ENCODE measurements at places on chromosomes 6 and 20. TPM values are rescaled to one million over a fixed set of nuclear protein-coding genes. Genes with fewer than 3 reads are reported as not detected.

The GNAS-AS1 gene
- polyA plus RNA-seq, result 0.27 TPM

The CLVS2 gene
- not detected for polyA plus RNA-seq

DNA sequence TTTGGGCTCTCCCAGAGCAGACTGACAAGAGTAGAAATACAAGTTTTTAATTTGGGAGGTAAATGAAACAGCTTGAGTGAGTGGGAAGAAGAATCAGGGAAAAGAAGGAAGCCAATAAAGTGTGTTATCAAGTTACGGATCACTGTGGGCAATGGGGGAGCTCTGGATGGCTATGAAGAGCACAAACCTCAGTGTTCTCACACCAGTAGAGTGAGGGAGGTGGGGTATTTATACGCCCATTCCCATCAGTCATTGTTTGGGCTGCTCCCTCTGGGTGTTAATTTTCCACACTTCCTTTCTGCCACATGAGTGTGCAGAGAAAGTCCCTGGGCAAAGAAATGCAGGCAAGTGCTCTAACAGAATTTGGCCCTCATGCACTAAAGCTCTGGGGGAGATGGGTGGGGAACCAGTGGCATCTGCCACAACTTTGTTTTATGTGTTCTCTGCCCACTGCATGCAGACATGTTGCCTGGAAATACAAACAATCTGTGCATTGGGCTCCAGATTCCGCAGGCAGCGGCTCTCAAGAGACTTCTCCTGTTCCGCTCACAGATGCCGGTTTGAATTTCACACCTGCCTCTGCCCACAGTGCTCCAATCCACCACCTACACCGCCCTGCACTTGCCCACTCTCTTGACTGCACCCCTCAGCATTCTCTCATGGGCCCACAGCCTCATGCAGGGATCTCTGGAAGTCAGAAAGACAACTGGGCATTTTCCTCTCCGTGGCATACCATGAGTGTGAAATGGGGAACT lies 211.1 kb upstream of the RNF24 start:
- DNase-seq, result no peak

GRCh38 chr6:37698264-37699137 lies 818 bp upstream of the MDGA1 start:
- peak; percentile 46 for DNase-seq

The CBLN4 gene
- not detected for polyA plus RNA-seq

DNA sequence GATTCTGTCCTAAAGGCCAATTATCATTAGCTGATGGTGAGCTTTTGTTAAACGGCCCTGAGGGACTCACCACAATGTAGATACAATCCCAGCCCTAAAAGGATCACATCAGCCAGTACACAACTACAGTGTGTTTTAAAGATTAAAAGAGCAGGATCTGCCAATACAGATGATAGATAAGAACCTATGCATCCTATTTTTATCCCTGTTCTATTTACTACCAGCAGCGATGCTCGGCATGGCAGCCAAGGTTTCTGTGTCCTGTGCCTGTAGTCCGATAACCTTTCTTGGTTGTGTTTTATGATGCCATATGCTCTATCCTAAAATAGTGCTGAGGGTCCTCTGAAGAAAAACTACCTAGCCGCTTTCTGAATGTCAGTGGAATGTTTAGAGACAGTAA lies 289.4 kb downstream of the PHACTR1 start:
- DNase-seq, result no peak

The RNF182 gene
- polyA plus RNA-seq, result 0.33 TPM

The TBXT gene
- not detected for polyA plus RNA-seq

GRCh38 chr20:32896521-32897280 lies 38.0 kb downstream of the EFCAB8 start:
- DNase-seq, result no peak

- no peak for DNase-seq
Observed at GRCh38 chr20:6868861-6869260, 101.4 kb downstream of the BMP2 start.

The SLC32A1 gene
- polyA plus RNA-seq, result not detected

The SCRT2 gene
- not detected for polyA plus RNA-seq

- no peak for DNase-seq
Observed at GRCh38 chr6:111927321-111927720, 54.1 kb upstream of the FYN start.

- peak; percentile 88 for DNase-seq
Observed at GRCh38 chr6:63347599-63347998, 27.8 kb upstream of the LGSN start.

Measured in mammary epithelial cell (primary cell).